Right lobe of liver (tissue), 6 donors: ENCODE measurements at places on chromosomes 2 and 18.

DNA sequence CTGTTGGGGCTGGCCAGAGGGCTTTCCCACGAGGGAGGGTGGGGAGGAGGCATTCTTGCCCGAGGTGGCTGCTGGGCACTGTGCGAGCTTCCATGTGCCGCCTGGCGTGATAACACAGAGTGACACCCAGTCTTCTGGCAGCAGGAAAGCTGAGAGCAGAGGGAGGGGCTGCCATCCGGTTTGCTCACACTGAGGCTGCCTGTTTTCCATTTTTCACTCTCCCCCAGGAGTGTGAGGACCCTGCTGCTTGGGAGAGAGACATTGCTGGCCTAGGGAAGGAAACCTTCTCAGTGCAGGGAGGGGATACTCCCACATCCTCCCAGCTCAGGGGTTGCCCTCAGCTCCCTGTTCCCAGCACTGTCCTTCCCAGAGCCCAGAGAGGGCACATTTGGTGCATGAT, 73.1 kb downstream of the INHBB start:
- H3K27ac ChIP-seq, result no peak overlapping the region
- no peak for DNase-seq
- no peak overlapping the region for H3K4me3 ChIP-seq

GRCh38 chr18:54675076-54675475, 84.0 kb downstream of the DYNAP start:
- no peaks in the 10 kb centered on the region for H3K4me1 ChIP-seq
- no peak for DNase-seq
- H3K36me3 ChIP-seq, result no peaks in the 10 kb centered on the region
- no peak overlapping the region for H3K4me3 ChIP-seq

- no peak overlapping the region for H3K4me3 ChIP-seq
- DNase-seq, result no peak
- no peak overlapping the region for H3K27ac ChIP-seq
- no peaks in the 10 kb centered on the region for H3K27me3 ChIP-seq
- no peaks in the 10 kb centered on the region for H3K36me3 ChIP-seq
Observed at GRCh38 chr2:160390544-160391455, 102.8 kb downstream of the RBMS1 start.

- no peak for DNase-seq
- no peaks in the 10 kb centered on the region for H3K4me1 ChIP-seq
- no peak overlapping the region for H3K27ac ChIP-seq
- no peaks in the 10 kb centered on the region for H3K27me3 ChIP-seq
- H3K36me3 ChIP-seq, result no peaks in the 10 kb centered on the region
Observed at GRCh38 chr18:323253-323622, 55.4 kb upstream of the THOC1 start.

GRCh38 chr2:49487139-49487538, 332.8 kb upstream of the FSHR start:
- no peaks in the 10 kb centered on the region for H3K27me3 ChIP-seq
- no peaks in the 10 kb centered on the region for H3K4me1 ChIP-seq
- H3K27ac ChIP-seq, result no peak overlapping the region
- H3K36me3 ChIP-seq, result no peaks in the 10 kb centered on the region

DNA sequence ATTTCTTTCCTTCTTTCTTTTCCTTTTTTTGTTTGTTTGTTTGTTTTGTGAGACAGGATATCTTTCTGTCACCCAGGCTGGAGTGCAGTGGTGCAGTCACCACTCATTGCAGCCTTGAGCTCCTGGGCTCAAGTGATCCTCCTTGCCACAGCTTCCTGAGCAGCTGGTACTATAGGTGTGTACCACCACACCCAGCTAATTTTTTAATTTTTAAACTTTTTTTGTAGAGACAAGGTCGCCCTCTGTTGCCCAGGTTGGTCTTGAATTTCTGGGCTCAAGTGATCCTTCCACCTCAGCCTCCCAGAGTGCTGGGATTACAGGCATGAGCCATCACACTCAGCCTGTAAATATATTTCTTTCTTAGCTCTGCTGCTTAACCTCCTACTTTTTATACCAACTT, 83.4 kb upstream of the CYP20A1 start:
- no peaks in the 10 kb centered on the region for H3K4me1 ChIP-seq
- no peak for DNase-seq
- H3K27ac ChIP-seq, result no peak overlapping the region
- no peaks in the 10 kb centered on the region for H3K36me3 ChIP-seq
- no peak overlapping the region for H3K4me3 ChIP-seq

DNA sequence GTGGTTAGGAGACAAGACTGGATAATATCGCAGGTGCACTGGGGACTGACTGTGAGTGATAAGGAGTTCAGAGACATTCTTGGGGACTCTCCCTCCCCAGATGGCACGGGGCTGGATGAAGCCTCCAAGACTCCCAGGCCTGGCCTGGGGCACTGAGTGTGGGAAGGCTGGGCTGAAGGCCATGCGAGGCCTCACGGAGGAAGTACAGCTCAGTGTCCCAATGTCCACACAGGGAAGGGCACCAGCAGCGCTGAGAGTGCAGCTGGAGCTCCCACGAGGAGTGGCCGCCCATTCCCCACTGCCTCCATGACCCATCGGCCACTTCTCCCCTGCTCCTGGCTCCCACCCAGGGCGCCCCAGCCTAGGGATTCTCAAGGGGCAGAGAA, 6.5 kb downstream of the MFSD2B start:
- no peaks in the 10 kb centered on the region for H3K27me3 ChIP-seq
- no peaks in the 10 kb centered on the region for H3K36me3 ChIP-seq
- no peak overlapping the region for H3K4me3 ChIP-seq
- no peak overlapping the region for H3K27ac ChIP-seq
- no peaks in the 10 kb centered on the region for H3K4me1 ChIP-seq

DNA sequence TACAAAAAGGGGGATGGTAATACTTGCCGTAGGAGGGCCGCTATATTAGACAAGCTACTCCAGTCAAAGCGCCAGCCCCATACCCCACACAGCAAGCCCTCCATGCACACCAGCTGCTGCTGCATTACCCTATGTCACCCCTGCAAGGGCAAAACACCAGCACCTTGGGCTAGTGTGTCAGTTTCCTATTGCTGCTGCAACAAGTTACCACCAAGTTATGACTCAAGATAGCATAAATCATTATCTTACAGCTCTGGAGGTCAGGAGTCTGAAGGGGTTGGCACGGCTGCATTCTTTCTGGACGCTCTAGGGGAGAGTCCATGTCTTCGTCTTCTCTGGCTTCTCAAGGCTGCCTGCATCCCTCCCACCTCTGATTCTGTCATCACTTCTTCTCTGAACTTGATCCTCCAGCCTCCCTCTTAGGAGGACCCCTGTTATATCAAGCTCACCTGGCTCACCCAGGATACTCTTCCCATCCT, 88.6 kb upstream of the ACAA2 start:
- no peaks in the 10 kb centered on the region for H3K27me3 ChIP-seq
- no peak overlapping the region for H3K27ac ChIP-seq
- H3K36me3 ChIP-seq, result no peaks in the 10 kb centered on the region
- H3K4me3 ChIP-seq, result no peak overlapping the region
- DNase-seq, result no peak
- H3K4me1 ChIP-seq, result no peaks in the 10 kb centered on the region

- no peak for DNase-seq
- no peaks in the 10 kb centered on the region for H3K36me3 ChIP-seq
- H3K27ac ChIP-seq, result no peak overlapping the region
- no peaks in the 10 kb centered on the region for H3K27me3 ChIP-seq
- H3K4me1 ChIP-seq, result no peaks in the 10 kb centered on the region
Observed at GRCh38 chr2:71646028-71646427, 192.7 kb downstream of the DYSF start.
